CD4-positive, alpha-beta T cell treated with Interleukin-17A for 1 hour (primary cell): ENCODE measurements at places on chromosomes 2 and 18.

DNA sequence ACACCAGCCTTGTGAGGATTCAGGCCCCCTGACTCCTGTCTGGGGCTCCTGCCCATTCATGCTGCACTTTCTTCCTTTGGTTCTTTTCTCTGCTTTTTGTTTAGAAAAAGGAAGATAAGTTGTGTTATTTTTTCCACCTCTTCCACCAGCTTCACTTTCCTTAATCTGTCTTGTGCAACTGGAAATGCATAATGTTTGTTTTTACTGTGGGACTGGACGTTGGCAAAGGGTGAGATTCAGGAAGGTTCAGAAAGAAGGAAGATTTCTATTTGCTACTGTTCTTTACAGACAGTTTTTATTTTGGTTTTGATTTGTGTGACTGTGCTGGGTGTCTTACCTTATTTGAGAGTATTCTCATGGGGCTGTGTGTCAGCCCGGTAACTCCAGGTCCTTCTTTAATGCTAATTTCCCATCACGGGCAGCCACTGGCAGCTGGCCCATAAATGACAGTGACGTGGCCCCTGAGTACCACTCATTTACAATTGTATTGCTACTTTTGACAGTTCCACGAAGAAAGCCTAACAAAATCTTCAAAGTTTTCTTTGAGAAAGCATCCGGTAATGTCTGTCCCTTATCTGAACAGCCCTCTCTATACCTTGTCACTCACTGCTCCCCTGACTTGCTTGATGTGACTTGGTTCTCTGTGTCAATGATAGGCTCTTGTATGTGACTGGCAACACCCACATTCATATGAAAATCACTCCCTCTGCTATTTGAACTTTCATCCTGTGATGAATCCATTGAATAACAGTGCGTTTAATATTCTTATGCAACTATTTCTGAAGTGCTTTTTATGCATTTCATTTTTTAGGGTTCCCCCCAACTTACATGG lies 32.7 kb downstream of the RHBDD1 start:
- DNase-seq: no peak

- peak; percentile 14 for DNase-seq
These were observed 30.5 kb downstream of the FOSL2 start for GRCh38 chr2:28422908-28423741.

GRCh38 chr2:181300600-181301291 lies 156.4 kb upstream of the ITGA4 start:
- peak; percentile 78 for DNase-seq

DNA sequence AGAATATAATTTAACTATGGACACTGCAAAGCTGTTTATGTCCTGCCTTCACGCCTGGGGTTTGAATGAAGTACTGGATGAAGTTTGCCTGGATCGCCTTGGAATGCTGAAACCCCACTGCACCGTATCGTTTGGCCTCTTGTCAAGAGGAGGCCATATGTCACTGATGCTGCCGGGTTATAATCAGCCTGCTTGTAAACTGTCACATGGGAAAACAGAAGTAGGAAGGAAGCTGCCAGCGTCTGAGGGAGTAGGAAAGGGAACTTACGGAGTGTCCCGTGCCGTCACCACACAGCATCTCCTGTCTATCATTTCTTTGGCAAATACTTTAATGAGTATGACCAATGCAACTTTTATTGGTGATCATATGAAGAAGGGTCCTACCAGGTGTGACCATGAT lies 105.8 kb downstream of the WDR7 start:
- no peak for DNase-seq

DNA sequence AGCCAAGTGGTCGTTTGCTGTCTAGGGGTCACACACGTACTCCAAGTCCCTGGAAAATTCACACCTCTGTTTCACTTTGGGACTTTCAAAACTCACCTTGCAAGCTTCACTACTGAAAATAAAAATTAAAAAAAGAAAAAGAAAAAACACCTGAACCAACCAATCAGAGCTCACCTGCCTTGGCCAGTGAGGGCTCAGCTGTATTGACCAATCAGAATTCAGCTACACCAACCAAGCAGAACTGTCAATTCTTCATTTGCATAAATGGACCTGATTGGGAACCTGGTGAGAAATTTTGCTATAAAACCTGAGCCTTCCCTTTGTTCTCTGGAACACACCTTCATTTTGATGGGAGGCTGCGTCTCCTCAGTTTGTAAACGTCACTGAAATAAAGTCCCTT lies 176.4 kb downstream of the TTC32 start:
- no peak for DNase-seq

DNA sequence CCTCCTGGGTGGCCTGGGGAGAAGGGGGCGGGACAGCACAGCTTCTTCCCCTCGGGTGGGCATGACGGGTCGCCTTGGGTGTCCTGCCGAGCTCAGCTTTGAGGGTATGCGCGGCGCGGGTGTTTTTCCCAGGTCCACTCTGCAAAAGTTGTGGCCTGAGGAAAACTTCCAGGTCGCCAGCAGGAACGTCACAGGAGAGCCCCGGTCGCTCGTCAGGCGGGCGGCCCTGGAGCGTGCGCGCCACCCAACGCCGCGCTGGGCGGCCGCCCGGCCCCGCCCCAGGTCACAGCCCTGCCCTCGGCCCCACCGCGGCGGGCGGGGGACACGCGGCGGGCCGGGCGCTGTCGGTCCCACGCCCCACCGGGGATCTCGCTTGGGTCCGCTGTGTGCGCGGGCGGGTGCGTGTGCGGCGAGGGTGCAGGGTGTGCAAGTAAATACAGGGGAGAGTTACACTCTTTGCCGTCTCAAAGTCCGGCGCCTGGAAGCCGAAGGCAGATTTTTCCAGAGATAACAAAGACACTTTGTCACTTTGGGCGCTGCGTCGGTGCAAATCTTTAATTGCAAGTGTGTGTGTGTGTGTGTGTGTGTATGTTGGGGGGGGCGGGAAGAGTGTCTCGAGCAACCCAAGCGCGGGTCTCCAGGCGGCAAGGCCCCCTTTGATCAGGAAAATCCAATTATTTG lies 616 bp upstream of the SP5 start:
- DNase-seq: no peak

GRCh38 chr2:41910126-41910525 lies 137.7 kb upstream of the PKDCC start:
- no peak for DNase-seq

DNA sequence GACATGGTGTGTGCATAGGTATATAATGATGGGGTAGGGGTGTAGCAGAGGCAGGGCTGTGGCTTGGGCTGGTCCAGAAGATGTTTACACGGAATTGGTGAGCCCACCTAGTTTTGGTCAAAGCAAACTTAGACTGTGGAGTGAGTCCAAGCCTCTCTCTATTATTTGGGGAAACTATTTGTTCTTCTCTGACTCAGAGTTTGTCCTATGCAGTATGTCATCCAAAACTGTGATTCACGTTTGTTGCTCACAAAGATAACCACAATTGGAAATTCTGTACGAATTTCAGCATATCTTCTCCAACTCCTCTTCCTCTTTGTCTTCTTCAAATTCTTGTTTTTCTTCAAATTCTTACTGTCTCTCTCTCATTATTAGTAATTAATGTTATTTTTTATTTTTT lies 292.9 kb downstream of the XIRP2 start:
- DNase-seq: no peak

DNA sequence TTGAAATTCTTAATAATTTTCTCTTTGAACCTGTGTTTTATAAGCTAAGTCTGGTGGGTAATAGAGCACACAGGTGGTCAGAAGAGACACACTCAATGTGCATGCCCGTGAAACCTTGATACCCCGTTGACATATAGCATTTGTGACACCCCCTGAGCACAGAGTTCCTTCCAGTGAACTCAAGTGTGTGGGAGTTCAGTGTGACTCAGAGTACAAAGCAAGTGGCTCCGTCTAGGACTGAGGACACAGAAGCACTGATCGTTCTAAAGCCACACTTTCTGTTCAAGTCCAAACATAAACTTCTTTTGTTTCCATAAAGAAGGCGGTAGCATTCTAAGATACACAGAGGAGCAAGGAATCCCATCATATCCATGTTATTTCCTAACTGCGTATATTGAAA lies 523.6 kb downstream of the PID1 start:
- no peak for DNase-seq

- DNase-seq: no peak
These were observed 107.9 kb downstream of the CCDC85A start for GRCh38 chr2:56291711-56292110.

- DNase-seq: no peak
These were observed 3.6 kb downstream of the ACP1 start for GRCh38 chr2:268323-268722.

DNA sequence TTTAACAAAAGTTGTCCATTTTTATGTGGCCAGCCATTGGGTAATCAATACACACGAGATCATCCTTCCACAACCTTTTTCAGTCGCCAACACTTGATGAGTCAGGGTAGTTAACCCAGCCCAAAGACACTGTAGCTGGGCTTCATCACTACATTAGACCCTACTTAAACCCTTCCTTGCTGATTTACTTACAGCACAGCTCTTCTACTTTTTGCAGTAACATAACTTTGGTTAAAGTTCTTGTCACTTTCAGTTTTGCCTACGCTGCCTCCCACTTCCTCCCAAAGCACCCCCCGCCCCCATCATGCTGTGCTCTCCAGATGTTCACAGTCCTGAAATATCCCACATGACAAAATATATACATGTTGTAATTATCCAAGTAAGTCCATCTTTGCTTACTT lies 103.6 kb downstream of the CDK15 start:
- no peak for DNase-seq

- peak; percentile 66 for DNase-seq
These were observed at the start of gene SLC40A1 for GRCh38 chr2:189580658-189581353. Gene SLC40A1 (minus strand): TSS chr2:189580786. CDS start chr2:189580460, 326 bp downstream.

DNA sequence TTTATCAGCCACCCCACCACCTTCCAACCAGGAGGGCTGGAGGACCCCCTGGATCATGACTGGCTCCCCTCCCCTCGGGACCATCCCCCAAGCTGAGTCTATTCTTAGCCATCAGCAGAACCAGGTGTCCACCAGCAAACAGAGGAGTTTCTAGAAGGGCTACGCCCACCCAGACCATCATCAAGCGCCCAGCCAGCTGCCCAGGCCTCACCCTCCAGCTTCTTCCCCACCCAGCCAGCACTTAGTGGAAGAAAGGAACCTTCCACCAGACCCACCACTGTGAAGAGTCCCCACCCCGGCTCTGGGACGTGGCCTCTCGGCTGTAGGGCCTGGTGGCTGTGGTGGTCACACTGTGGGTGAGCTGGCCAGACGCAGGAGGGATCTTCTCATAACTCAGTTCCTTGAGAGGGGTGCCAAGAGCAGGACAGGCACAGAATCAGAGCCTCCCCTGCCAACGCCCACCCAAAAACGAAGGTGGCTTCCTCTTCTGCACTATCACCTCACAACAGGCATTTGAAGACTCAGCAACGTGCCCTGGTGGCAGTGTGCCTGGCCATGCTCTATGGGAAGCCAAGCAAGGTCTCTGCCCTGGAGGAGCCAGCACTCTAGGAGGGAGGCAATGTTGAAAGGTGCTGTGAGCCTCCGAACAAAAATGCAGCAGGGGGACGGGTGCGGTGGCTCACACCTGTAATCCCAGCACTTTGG lies 19.0 kb downstream of the BIN1 start:
- DNase-seq: no peak

DNA sequence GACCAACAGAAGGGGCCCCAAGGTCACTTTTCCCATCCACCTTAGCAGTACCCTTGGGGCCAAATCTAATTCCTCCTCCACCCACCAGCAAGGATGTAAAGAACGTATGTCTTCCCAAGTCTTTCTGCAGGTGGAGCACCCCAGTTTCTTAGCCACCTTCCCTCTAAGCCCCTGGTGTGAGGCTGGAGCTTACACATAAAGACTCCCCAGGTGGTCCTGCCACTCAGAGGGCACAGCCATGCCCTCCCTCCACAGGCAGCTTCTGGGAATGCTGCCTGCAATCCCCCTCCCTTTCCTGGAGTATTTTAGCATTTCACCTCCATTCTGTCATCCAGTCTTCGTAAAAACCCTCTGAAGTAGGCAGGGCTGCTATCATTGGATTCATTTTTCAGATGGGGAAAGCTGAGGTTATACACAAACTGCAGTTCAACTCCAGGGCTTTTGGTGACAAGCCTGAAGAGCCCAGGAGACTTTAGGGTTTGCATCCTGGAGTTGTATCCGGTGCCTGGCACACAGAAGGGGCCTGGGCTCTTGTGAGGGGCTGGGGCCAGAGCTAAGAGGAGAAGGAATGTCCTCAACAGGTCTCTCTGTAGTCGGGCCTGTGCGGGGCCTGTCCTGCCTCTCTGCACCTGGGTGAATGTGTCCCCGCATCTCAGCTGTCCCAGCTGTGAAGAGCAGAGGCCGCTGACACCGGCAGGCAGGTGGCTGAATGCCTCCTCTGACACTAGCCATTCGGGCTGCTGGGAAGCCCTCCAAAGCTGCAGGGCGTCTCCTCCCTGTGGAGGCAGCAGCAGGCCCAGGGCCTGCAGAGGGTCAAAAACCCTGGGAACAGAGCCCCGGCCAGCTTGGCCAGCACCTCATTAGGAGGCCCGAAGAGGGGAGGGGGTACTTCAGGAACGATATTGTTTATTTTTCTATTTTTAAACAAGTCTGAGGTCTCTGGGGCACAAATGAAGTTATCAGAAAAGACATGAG lies 27.6 kb downstream of the CIB4 start:
- no peak for DNase-seq

- no peak for DNase-seq
These were observed 12.9 kb upstream of the PUM2 start for GRCh38 chr2:20363578-20363977.

DNA sequence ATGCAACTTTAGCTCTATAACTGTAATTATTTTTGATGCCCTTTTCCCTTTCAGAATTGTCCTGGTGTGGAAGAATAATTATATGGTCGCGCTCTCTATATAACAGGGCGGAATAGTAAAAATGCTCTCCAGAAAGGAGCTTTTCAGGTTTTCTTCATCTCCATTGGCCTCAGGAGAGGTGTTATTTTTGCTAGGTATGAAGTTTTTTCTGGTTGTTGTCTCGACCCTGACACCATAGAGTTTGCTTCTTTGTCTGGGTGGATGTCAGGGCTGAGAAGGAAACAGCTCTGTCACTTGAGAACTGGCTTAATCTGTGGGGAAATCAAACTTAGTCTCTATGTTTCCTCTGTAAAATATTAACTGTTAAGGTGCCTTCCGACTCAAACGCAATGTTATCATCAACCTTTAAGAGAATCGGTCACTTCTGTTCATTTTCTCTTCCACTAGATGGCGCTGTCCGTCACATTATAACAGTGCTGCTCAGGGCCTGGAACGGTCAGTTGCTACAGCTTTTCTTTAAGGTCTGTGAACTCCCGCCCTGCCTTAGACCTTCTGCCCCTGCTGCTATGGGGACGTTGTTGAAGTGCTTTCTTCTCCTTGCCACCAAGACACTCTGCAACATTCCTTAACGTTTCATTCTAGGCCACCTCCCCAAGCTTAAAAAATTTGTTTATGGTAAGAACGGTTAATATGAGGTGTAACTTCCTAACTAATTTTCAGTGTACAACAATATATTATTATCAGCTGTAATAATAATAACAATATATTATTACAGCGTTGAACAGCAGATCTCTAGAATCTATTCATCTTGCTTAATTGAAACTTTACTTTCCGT lies 23.8 kb upstream of the SERPINB12 start:
- DNase-seq: peak; percentile 67

DNA sequence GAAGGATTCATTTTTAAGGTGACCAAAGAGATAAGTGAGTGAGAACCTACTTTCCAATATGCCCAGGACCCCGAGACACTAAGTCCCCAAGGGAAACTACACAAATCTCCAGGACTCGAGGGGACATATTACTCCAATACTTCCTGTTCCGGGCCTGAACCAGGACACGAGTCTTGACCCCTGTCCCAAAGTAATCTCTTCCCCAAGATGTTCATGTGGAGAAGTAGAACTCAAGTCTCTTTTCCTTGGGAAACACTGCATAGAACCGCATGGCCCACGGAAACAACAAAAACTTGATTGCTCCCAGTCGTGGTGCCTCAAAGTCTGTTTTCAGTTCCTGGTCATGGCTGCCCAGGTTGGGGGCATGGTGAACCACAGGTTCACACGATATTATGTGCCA lies 87.2 kb upstream of the ZEB2 start:
- DNase-seq: no peak

GRCh38 chr18:36623091-36623490 lies 205.7 kb downstream of the TPGS2 start:
- no peak for DNase-seq
